ENCODE measurements at places on chromosomes 6 and 20. TPM values are rescaled to one million over a fixed set of nuclear protein-coding genes. Genes with fewer than 3 reads are reported as not detected.

CST7 gene
- 5.5 TPM for total RNA-seq

DLK2 gene
- total RNA-seq, result 16.5 TPM

HS3ST5 gene
- not detected for total RNA-seq

CLPSL2 gene
- not detected for total RNA-seq

SASH1 gene
- 118 TPM for total RNA-seq

AGER gene
- total RNA-seq, result 1.5 TPM

WFDC10B gene
- total RNA-seq, result not detected

LY6G5C gene
- total RNA-seq, result 0.57 TPM

MTO1 gene
- 25.2 TPM for total RNA-seq

FAM83B gene
- total RNA-seq, result 57.8 TPM

NHSL1 gene
- 37.6 TPM for total RNA-seq

B3GALT4 gene
- 17.3 TPM for total RNA-seq

TRAPPC3L gene
- total RNA-seq, result not detected

SLPI gene
- 983 TPM for total RNA-seq

ZSCAN26 gene
- total RNA-seq, result 2.1 TPM

OR2W1 gene
- not detected for total RNA-seq

HTR1B gene
- total RNA-seq, result not detected

TNFRSF6B gene
- 15.2 TPM for total RNA-seq

SYCP2L gene
- total RNA-seq, result not detected

SLC17A3 gene
- total RNA-seq, result not detected

COL11A2 gene
- 0.61 TPM for total RNA-seq
